Fibroblast of mammary gland (primary cell): ENCODE measurements at places on chromosomes 12 and 14.
A peak's percentile ranks its signal among the peaks of the same experiment; 100 is the strongest.

- DNase-seq = peak; percentile 77
These were observed 100.1 kb downstream of the CRADD start for GRCh38 chr12:93777254-93777653.

DNA sequence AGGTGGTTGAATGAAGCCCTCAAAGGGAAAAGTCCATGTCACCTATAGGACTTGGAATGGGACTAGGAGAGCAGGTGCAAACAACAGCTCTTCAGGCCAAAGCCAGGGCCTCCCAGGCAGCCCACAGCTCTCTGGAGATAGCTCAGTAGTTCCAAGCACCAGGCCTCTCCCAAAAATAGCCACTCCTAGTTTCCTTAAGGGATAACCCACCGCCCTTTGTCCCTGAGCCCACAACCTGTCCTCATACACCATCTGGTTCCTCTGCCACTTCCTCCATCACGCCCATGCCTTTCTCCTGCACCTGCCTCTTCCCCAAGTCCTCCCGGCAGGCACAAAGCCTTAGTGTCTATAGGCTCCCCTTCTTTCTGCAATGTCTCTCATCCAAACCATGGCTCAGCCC lies 2.1 kb downstream of the RAB15 start:
- no peak for DNase-seq

DNA sequence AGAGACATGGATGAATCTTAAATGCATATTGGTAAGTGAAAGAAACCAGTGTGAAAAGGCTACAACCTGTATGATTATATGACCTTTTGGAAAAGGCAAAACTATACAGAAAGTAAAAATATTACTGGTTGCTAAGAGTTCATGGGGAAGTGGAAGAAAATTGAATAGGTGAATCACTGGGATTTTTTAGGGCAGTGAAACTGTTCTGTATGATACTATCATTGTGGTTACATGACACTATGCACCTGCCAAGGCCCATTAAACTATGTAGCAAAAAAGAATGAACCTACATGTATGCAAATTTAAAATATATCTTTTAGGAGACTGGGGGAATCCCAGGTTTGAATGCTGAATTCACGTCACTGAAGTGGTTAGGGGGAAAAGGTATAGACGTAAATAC lies 12.6 kb upstream of the OR8S1 start:
- no peak for DNase-seq

DNA sequence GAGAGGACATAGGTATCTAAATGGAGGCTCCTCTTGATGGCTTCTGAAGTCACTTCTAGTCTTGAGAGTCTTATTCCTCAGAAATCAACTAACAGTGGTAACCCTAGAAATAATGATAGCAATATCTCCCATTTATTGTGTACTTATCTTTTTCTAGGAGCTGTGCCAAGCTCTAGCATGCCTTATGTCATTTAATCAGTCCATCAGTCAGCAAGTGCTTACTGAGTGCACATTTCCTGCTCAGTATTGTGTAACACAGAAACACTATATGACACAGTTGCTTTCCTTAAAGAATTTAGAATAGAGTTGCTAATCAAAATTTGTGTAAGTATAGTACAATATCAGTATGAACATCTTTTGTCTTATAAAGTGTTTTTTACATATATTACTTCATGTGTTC lies 36.6 kb downstream of the KRT76 start:
- DNase-seq = no peak

GRCh38 chr14:55955175-55955574 lies 163.0 kb upstream of the PELI2 start:
- DNase-seq = no peak

GRCh38 chr12:62683776-62684569 lies 217.3 kb downstream of the MON2 start:
- peak; percentile 71 for DNase-seq

- DNase-seq = no peak
These were observed 30.7 kb downstream of the OTOGL start for GRCh38 chr12:80129895-80130530.

- DNase-seq = no peak
These were observed 12.3 kb downstream of the KRT80 start for GRCh38 chr12:52179396-52179973.

DNA sequence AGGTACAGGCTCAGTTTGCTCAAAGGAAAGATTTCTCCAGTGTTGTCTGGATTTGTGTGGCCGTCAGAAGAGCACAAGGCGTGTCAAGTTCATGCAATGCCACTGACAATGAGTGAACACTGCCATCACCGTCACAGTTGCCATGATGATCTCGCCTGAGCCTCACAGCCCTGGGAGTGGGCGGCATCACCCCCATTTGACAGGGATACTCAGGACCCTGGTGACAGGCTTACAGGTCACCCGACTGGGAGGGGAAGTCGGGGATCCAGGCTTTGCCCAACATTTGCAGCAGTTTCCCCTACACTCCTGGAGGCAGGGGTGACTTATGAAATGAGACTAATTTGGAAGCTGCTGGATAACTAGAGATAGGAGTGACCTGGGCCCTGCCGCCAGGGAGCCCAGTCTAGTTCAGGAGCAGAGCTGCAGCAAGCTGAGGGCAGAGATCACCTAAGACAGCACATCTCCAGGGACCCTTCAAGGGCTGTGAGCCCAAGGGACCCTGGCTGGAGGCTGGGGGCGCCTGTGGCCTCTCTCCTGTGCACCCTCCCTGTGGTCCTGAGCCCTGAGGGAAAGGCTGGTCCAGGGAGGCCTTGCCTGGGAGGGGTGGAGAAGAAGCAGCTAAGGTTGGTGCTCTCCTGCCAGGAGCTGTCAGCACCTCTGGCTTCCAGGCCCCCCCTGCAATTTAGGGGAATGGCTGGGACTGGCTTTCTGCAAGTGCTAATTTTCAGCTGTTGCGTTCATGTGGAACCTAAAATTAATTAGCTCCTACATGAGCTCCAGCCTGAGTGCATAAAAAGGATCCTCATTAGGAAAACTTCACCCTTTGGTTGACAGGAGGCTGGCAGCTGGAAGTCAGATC lies 32.4 kb upstream of the BEGAIN start:
- no peak for DNase-seq
